Posterior vena cava (tissue), 2 donors: ENCODE measurements at places on chromosomes 1 and 21.

GRCh38 chr1:26535201-26535600 lies 5.6 kb downstream of the RPS6KA1 start:
- DNase-seq, result no peak

DNA sequence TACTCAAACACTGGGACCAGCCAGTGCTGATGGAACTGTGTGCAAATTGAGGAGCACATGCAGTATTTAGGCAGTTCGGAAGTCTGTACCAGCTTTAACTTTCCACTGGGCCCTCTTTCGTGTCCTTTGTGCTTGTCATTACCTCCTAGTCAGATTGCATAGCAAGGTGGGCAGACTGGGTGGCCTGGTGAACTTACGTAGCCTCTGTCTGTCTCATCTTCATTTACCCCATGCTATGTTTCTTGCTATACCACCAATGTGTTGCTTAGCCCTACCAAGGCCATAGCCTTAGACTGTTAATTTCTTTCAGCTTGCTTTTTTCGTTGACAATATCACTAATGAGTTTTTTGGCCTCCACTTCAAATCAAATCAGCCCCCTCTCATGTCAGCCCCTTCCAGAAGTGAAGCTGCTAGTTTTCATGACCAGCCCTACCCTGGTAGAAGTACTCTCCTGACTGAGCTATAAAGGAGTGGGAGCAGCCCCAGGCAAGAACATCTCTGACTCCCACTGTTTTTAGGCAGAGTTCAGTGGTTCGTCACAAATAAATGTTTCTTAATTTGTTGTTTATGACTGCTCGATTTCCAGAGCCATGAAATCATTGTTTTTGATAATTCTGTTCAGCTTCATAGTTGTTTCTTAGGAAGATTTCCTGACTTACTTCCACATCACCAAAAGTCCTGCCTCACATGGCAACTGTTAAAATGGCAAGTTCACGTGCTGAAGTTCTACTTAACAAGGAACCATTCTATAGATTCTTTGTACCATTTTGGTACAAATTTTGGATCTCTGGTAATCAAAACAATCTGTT lies 19.3 kb downstream of the PRKACB start:
- DNase-seq, result no peak

- DNase-seq, result no peak
These were observed 43.2 kb downstream of the C1orf198 start for GRCh38 chr1:230824919-230825721.

DNA sequence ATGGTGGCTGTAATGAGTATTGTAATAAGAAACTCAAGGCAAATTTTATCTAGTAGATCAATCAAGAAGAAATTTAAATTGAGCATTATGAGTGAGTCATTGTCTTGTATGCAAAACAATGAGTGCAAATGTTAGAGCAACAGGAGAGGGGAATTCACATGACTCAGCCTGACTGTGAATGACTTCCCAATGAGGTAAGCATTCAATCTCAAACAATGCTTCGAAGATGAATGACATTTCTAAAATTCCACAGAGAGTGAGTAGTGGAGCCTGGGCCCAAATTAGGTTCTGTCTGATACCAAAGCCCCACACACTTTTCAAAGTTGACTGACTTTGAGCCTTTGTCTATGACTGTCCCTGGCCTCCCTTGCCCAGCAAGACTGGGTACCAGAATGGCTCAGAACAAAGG lies 738.0 kb downstream of the PTPRU start:
- DNase-seq, result no peak

- no peak for DNase-seq
These were observed 1.4 kb downstream of the NIT1 start for GRCh38 chr1:161119092-161119903.

DNA sequence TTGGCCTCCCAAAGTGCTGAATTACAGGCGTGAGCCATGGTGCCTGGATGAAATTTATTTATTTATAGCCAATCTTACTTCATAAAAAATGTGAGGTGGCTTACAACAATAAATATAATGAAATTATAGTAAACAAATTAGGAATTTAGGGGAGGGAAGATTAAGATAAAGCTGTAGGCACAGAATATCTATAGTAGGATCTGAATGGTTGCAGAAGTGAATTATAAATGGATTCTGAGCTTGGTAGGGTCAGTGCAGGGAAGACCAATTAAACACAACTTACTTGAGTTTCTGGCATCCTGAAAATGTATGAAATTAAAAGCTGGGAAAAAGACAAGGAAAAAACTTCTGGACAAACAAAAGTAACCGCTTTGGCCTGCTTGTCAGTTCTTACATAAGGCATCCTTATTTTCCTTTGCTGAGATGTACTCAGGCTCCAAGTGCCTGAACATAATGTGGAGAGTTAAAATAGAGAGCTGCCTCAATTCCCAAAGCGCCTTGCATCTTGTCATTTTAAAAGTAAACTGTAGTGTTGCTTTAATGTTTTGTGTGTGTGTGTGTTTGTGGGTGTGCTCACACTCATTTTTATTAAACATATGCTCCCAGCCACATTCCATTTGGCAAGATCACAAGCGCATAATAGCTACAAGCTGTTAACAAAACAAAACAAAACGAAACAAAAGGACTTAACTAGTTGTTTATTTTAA lies 247.3 kb downstream of the S1PR1 start:
- DNase-seq, result no peak

- DNase-seq, result no peak
These were observed 44.0 kb upstream of the TARDBP start for GRCh38 chr1:10968411-10968826.

- DNase-seq, result no peak
These were observed 164.5 kb upstream of the COA6 start for GRCh38 chr1:234208791-234209190.

DNA sequence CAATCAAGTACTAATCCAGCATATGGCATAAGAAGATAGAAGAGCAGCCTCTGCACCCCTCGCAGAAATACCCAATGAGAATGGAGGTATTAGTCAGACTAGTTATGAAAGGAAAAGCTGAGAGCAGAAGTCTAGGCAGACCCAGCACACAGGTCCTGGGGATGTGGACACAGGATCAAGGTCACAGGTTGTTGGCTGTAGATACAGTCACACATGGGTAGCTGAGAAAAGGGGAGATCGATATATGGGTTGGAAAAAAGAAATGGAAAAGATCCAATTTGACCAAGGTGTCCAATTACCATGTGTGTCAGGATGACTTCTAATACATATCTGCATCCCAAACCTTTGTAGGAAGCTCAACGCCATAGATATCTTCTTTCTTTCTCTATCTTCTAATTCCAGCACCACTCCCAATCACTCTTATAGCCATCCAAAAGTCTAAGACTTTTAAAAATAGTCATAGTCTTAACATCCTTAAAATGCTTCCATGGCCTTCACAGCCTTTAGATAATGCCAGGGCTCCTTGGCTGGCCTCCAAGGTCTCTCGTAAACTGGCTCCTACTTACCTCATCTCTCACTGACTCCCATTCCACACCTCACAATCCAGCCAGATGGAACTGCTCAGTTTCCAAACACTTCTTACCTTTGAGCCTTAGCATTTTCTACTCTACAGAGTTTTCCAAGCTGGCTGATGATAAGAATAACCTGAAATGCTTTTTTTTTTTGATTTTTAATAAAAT lies 8.3 kb upstream of the ZC3H11B start:
- no peak for DNase-seq
